ENCODE measurements at places on chromosomes 7 and 10. TPM values are rescaled to one million over a fixed set of nuclear protein-coding genes. Genes with fewer than 3 reads are reported as not detected.

The MOGAT3 gene
- 0.12 TPM for polyA plus RNA-seq

The UROS gene
- 88.6 TPM for polyA plus RNA-seq

The LRIT1 gene
- not detected for polyA plus RNA-seq

The HOXA2 gene
- 17.9 TPM for polyA plus RNA-seq

The IGF2BP3 gene
- polyA plus RNA-seq, result 19.9 TPM

The PRRT4 gene
- polyA plus RNA-seq, result 43.8 TPM

The GTF2IRD1 gene
- 33.5 TPM for polyA plus RNA-seq

The GSTO2 gene
- polyA plus RNA-seq, result 5.6 TPM

The ATOH7 gene
- 0.92 TPM for polyA plus RNA-seq

The PRLHR gene
- polyA plus RNA-seq, result 0.54 TPM

The STK32C gene
- 39.2 TPM for polyA plus RNA-seq

The C10orf105 gene
- polyA plus RNA-seq, result 13.9 TPM

The OR2A12 gene
- not detected for polyA plus RNA-seq

The FAM171A1 gene
- polyA plus RNA-seq, result 74.9 TPM

The RBM20 gene
- 2.2 TPM for polyA plus RNA-seq

The METTL27 gene
- polyA plus RNA-seq, result 0.66 TPM

The PNLIPRP2 gene
- 0.18 TPM for polyA plus RNA-seq

The INTS1 gene
- polyA plus RNA-seq, result 100 TPM

The CAV2 gene
- polyA plus RNA-seq, result 17.2 TPM

The SNX8 gene
- 36.9 TPM for polyA plus RNA-seq

The EPDR1 gene
- polyA plus RNA-seq, result 41.4 TPM

The CNTNAP2 gene
- 60.8 TPM for polyA plus RNA-seq

The TSPAN15 gene
- 25.8 TPM for polyA plus RNA-seq

The GIMAP8 gene
- polyA plus RNA-seq, result 3.9 TPM

The ACSL5 gene
- polyA plus RNA-seq, result 3.7 TPM

The AFAP1L2 gene
- 61.4 TPM for polyA plus RNA-seq

The SPOCK2 gene
- 312 TPM for polyA plus RNA-seq
